NCI-H774 (cell line): ENCODE measurements at places on chromosomes 6 and 20.
A peak's percentile ranks its signal among the peaks of the same experiment; 100 is the strongest.

DNA sequence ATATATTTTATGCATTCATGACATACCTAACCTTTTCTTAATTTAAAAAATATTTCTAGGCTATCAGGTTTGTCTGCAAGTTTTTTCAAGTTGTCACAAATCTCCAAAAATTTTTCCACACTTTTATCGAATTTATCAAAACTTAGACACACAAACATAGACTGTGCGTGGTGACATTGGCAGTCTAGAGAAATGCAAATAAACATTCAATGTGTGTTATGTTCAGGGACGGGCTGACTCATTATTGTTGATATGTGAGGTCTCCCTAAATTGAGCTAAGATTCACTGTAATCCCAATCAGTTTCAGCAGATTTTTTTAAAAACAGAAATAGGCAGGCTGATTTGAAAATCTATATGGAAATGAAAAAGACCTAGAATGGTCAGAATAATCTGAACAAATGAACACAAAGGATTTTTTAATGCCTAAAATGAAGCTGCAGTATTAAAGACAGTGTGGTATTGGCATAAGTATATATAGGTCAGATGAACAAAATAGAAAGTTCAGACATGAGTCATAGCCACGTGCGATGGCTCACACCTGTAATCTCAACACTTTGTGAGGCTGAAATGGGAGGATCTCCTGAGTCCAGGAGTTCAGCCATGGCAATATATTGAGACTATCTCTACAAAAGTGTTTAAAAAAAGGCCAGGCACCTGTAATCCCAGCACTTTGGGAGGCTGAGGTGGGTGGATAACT lies 19.2 kb downstream of the BLTP3A start:
- DNase-seq = no peak

DNA sequence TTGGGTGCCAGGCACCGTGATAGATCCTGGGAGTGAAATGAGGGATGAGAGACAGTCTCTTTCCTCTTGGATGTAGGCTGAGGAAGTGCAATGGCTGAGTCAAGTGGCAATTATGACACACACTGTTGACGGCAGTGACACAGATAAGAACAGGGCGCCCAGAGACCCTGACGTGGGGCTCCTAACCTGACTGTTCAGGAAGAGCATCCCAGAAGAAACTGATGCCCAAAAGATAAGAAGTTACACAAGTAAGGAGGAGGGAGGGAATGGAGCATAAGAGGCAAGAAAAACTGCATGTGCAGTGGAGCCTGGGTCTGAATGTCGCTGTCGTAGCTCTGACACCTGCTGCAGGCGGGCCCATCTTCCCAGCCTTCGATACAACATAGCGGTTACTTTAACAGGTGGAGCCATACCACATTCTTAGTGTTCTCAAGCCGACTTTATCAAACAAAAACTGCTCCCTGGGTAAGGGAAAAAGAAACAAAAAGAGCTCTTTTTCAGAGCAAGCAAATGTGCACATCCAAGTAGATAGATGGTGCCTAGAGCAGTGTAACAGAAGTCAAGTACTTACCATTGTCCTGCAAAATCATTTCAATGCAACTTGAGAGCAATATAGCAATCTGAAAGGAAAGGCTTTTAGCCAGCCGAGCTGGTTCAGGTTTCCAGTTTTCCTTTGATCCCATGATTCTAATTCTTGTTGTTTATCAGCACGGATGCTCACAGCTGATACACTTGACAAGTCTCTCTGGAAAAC lies 463.9 kb upstream of the JARID2 start:
- peak; percentile 4 for DNase-seq

DNA sequence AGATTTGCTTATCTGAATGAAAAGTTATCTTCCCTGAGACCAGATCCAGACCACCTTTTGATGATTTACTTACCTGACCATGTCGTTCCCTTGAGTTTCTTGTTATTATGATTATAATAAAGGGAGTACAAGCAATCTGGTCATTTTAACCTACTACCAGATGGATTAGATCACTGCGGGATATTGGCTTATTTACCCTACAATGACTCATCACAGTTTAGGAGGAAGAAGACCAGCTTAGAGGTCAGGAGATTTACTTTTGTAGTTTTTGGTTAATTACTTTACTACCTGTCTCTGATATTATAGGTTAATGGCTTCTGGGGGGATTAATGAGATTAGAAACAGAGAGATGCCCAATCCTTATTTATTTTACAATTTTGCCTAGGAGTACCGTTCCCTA lies 10.7 kb downstream of the PKIB start:
- peak; percentile 55 for DNase-seq

- no peak for DNase-seq
Measured at GRCh38 chr20:37395921-37396415, 50.0 kb downstream of the SRC start.

DNA sequence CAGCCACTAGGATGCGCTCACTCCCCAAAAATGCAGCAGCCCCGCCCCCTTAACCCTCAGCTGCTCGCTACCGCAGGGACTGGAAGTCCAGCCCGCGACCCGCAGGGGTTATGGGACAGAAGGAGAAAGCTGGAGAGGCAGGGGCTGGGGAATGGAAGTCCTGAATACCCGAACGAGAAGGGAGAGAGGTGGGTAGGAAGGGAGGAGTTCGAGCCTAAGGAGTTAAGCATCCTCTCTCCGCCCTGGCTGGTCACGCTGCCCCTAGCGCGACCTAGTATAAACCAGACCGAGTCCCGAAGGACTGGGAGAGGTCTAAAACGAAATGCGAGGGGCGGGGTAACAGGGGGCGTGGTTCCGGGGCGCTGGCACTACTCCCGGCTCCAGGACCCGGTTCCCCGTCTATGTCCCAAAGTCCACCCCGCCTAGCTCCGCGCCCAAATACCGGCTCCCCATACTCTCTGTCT lies 448 bp upstream of the DDAH2 start:
- peak; percentile 65 for DNase-seq

GRCh38 chr6:29465279-29465678 lies 8.3 kb downstream of the OR2H1 start:
- no peak for DNase-seq

DNA sequence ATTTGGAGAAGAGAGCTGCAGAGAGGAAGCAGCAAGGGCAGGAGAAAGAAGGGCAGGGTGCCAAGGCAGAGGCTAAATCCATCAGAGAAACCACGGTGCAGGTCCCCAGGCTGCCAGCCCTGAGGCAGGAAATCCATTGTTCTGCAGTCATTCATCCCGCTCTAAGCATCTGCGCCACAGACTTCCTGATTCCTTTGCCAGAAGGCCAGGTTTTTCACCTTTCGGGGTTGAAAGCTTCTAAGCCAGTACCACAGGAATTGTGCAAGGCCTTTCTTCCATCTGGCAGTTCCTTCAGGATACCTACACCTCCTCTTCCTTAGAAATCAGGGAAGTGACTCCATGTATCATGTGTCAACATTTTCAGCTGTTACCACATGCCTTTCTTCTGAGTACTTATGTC lies 45.6 kb downstream of the ADGRF5 start:
- peak; percentile 48 for DNase-seq

GRCh38 chr6:30880698-30881252 lies 3.5 kb upstream of the DDR1 start:
- no peak for DNase-seq

DNA sequence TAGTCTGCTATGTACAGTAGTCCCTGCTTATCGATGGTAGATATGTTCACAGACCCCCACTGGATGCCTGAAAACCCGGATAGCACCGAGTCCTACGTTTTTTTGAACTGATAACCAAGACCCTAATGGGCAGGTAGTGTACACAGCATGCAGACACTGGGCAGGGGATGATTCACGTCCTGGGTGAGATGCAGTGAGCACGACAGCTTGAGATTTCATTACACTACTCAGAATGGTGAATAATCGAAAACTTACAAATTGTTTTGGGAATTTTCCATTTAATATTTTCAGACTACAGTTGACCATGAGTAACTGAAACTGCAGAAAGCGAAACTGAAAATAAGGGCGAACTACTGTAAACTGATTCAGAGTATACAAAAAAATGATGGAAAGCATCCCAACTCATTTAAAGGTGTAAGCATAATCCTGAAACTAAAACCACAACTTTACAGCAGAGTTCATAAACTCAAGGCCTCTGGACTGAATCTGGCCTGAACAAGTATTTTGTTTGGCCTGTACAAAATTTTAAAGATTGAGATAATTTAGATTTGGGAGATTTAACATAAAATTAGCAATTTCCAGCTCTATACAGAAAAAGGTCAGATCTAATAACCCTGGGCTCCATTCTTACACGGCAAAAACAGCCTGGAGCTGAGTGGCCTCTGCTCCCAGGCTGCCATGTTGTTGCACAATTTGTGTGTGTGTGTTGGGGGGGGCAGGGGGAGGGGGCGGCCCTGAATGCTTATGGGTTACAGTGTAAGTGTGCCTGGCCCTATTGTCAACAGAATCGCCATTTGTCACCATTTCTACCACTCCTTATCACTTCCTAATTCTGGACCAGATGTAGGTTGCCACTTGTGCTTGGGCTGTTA lies 34.9 kb downstream of the RNF24 start:
- peak; percentile 48 for DNase-seq

DNA sequence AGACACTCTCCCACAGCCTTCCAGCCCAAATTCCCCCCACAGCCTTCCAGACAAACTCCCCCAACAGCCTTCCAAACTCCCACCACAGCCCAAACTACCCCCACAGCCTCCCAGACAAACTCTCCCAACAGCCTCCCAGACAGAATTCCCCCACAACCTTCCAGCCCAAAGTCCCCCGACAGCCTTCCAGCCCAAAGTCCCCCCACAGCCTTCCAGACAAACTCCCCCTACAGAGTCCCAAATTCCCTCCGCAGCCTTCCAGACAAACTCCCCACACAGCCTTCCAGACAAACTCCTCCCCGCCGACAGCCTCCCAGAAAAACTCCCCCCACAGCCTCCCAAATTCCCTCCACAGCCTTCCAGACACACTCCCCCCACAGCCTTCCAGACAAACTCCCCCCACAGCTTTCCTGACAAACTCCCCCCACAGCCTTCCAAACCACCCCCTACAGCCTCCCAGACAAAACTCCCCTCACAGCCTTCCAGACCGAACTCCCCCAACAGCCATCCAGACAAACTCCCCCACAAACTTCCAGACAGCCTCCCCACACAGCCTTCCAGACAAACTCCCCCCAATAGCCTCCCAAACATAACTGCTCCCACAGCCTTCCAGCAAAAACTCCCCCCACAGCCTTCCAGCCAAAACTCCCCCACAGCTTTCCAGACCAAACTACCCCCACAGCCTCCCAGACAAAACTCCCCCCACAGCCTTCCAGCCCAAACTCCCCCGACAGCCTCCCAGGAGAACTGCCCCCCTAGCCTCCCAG lies 38.0 kb upstream of the SYNDIG1 start:
- no peak for DNase-seq

DNA sequence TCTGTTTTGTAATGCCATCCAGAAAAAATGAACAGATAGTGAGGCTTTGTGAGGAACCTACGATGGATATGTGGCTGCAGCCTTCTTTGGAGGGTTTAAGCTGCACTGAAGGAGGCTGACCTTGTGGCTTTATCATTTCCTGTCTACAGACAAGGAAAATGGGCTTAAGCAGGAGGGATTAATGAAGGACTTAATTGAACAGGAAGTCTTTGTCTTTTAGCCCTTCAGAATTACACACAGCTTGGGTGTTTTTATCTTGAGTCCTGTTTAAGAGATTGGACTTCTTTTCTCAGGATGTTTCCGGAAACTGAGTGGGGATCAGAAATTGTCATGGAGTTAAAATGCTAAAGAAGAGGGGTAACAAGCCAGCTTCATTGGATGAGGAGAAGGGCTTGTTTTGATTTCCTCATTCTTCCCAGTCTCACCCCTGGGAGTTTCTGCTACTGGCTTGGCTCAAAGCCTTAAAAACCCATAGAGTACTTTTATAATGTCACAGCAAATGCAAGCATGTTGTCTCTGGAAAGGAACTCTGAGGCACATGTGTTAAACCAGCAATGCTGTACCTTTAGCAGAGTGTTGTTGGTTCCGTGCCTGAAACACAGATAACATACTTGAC lies 193.6 kb downstream of the JARID2 start:
- DNase-seq = no peak

DNA sequence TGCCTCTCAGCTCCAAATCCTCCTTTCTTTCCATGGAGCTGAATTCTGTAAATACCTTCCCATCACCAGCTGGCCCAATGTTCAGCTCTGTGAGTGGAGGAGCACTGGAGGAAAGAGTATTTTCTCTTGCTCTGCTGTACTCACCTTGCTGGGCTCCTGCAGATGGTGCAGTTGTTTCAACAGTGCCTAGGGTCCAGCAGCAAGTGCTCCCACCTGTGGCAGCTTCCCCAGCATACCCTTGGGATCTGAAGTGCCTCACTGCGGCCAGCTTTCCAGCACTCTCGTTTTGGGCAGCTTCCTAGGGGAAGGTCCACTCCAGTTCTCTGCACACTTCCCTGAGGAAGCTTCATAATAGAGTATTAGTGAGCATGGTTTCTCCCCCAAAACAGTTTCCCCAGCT lies 170.9 kb downstream of the ARHGAP18 start:
- no peak for DNase-seq

- no peak for DNase-seq
Measured at GRCh38 chr6:165605901-165606739, 56.9 kb downstream of the PDE10A start.

- DNase-seq = no peak
Measured at GRCh38 chr20:45981261-45981660, 9.3 kb upstream of the ZNF335 start.

GRCh38 chr20:48738399-48739304 lies 89.1 kb downstream of the PREX1 start:
- no peak for DNase-seq

- no peak for DNase-seq
Measured at GRCh38 chr6:131063764-131064272, 773 bp upstream of the EPB41L2 start.
